ENCODE measurements at places on chromosomes 3 and 15.

DNA sequence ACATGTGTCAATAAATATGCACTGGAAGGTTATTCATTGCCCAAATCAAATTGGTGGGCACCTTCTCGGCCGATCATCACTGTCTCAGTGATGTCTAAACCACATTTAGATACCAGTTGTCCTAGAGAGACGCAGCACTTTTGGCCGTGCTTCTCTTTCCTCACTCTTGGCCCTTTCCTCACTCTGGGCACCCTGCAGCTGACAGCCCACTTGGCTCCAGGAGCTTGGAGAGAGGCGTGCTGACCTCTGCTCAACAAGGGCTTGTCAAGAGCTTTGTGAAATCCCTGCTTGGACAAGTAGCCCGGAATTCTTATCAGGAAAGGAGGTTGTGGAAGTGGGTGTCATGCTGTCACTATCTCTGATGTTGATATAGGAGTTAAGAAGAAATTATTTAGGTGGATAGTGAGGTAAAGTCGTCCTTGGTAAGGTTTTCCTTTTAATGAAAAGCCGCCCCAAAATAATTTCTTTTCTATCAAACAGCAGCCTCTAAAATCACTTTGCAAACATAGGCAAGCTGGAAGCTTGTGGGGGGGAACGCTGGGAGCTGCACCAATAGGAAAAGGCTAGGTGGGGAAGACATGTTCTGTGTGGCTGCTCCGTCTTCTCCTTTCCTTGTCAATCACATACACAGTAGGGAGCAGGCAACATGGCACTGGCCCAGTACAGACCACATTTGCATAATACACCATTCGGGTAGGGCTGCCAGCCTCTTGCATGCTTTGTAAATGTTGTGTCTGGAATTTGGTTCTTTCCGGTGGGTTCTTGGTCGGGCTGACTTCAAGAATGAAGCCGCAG, 126.8 kb upstream of the UBE3A start:
- no peak for DNase-seq

- DNase-seq = no peak
Measured at GRCh38 chr15:42046597-42046996, 25.8 kb upstream of the PLA2G4E start.

- DNase-seq = no peak
Measured at GRCh38 chr3:188296761-188297612, 143.0 kb downstream of the LPP start.

DNA sequence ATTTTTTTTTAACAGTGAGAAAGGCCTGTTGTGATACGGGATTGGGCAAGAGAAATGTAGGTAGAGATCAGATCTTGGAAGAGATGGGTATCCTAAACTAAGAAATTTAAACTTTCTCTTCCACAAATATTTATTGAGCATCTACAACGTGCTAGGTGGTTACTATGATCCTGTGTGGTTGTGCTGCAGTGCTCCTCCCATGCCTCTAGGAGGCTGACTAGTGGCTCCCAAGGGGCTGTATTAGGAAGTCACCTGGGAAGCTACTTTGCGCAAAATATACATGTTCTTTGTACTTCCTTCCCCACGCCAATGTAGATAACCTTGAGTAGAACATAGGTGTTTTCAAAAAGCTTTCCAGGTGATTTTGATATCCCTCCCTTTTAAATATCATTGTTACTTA, 27.2 kb downstream of the USP3 start:
- no peak for DNase-seq

- DNase-seq = no peak
Measured at GRCh38 chr3:61620073-61620472, 58.7 kb downstream of the PTPRG start.

GRCh38 chr15:40016224-40016865, 22.6 kb downstream of the SRP14 start:
- no peak for DNase-seq

DNA sequence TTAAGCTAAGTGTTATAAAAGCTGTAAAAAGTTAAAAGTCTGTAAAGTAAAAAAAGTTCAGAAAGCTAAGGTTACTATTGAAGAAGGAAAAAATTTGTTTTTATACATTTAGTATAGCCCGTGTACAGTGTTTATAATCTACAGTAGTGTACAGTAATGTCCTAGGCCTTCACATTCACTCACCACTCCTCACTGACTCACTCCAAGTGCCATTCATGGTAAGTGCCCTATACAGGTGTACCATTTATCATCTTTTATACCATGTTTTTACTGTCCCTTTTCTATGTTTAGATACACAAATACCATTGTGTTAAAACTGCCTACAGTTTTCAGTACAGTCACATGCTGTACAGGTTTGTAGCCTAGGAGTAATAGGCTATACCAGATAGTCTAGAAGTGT, 8.8 kb downstream of the CCDC71 start:
- no peak for DNase-seq

DNA sequence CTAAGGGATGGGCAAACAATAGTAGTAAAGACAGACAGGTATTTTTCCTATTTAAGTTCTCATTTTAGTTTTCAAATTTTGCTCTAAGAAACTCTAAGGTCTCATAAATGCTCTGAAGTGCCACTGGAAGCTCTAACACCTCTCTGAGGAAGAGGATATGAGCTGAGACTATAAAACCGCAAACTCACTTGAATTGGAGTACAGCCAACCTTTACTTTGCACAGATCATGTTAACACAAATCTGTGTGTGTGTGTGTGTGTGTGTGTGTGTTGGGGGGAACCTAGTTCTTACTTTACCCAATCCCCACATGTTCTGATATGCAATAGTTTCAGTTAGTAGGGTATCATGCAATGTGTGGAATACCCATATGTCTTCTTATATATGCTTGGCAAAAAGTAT, 446.8 kb downstream of the CHL1 start:
- no peak for DNase-seq

DNA sequence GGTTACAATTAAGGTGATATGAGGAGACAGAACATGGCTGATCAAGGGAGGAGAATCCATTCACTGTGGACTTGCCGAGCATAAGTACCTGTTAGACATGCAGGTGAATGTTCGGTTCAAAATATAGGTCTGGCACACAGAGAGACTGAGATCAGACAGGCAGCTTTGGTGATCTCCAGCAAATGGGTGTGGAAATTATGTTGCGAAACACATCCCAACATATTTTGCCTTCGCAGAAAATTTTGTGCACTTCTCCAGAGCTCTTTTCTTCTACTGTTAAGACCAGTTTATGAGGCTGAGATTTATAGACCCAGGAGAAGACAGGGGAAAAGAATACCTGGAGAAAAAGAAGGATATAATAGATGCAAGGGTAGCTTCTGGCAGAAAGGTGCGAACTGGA, 183.2 kb downstream of the NEK10 start:
- no peak for DNase-seq

DNA sequence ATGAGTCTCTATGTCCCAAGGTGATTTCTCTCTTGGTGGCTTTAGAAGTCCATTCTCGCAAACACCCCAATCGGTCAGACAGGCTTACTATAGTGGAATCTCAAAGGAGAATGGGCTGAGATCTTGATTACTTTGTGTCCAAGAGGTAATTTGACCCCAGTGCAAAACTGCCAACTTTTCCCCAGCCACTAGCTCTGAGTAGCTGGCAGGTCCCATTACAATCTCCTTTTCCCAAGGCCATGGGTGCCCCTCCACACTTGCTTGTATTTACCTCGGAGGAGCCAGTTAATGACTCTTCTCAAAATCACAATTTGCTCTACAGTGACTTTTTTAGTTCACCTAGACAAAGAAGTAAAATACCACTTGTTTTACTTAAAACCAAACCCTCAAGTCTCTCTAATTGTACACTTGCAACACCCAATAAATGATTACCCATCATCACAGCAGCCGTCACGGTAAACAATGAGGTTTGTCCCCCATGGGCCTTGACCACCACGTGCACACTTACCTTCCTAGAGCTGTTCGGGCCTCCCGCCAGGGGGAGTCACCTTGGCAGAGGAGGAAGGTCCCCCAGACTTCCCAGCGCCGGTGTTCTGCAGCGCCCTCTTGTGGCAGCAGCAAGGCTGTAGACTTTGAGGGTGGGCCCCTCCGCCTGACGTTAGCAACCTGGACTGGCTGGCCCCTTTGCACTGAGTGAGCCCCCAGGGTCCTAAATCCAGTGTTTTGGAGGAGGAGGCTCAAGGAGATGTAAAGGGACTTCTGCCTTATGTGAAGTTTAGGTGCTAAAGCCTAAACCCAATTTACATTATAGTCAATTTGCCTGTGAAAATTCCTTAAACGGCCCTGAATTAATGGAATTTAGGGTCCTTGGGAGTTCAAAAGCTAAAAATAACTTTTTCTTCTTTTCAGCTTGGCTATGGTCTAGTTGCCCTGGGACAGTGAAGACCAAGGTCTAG, 18.7 kb upstream of the HDAC11 start:
- DNase-seq = no peak

- no peak for DNase-seq
Measured at GRCh38 chr3:25536521-25537391, 108.7 kb downstream of the RARB start.

- no peak for DNase-seq
Measured at GRCh38 chr3:78972617-78973301, 795.0 kb downstream of the ROBO1 start.

DNA sequence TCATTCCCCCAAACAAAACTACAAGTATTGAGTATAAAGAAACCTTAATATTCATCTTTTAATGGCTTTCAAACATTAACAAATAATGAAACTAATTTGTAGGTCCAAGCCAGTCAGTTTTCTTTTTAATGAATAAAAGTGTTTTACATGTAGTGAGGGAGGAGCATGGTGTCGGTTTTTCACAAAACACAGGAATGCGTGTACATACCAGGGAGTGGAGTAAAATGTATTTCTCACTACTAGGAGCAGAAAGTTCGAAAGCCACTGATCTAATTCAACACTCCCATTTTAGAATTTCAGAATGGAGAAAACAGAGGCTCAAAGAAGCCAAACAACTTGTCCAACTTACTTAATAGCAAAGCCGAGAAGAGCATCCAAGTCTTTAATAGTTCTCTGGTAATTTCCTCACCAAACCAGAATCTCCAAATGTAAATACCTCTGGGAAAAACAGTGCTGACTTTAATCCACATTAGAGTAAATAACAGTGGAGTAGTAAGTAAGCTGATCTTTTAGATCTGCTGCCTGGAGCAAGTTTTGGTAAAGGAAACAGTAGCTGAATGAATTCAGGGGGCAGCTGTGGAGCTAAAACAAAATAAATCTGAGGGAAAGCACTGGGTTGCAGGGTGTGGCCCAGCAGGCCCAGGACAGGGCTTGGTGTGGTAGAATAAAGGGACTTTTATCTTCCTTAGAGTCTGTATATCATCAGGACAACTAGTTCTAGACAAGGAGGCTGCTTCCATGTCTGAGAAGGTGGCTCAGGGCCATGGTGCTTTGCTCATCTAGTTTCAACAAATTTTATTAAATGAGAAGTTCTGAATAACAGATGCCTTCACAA, 7.9 kb downstream of the ANP32A start:
- DNase-seq = no peak

GRCh38 chr15:77455696-77456321, 35.1 kb downstream of the HMG20A start:
- no peak for DNase-seq

- DNase-seq = no peak
Measured at GRCh38 chr3:116842254-116842957, 132.8 kb downstream of the TUSC7 start.

GRCh38 chr15:43771816-43772215, 5.0 kb downstream of the ELL3 start:
- DNase-seq = no peak

DNA sequence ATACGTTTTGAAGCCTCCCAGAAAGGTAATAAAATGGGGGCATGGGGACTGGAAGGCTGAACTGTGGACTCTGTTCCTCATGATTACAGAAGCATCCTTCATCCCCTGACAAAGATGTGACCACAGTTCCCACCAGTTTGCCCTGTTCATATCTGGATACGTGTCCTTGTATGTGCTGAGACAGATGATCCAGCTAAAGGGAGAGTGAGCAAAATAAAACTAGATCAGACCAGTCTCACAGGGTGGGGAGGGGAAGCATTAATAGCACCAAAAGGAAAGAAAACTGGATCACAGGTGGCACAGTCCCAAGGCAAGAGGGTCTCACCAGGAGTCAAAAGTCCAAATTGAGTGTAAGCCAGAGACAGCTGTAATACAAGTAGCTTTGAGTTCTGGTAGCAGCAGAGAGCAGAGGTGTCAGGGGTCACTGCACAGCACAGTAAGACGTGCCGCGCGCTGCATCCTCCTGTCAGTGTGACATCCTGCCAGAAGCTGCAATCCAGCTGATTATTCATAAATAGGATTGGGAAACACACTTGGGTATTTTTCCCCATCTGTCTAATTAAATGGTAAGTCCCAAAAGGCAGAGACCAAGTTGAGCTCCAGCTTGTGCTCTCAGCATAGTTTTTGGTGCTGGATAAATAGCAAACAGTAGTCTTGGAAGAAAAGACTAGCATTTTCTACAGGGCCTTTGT, 560.0 kb upstream of the CFAP20DC start:
- no peak for DNase-seq

- DNase-seq = no peak
Measured at GRCh38 chr3:22364851-22365250, 613.8 kb upstream of the ZNF385D start.

DNA sequence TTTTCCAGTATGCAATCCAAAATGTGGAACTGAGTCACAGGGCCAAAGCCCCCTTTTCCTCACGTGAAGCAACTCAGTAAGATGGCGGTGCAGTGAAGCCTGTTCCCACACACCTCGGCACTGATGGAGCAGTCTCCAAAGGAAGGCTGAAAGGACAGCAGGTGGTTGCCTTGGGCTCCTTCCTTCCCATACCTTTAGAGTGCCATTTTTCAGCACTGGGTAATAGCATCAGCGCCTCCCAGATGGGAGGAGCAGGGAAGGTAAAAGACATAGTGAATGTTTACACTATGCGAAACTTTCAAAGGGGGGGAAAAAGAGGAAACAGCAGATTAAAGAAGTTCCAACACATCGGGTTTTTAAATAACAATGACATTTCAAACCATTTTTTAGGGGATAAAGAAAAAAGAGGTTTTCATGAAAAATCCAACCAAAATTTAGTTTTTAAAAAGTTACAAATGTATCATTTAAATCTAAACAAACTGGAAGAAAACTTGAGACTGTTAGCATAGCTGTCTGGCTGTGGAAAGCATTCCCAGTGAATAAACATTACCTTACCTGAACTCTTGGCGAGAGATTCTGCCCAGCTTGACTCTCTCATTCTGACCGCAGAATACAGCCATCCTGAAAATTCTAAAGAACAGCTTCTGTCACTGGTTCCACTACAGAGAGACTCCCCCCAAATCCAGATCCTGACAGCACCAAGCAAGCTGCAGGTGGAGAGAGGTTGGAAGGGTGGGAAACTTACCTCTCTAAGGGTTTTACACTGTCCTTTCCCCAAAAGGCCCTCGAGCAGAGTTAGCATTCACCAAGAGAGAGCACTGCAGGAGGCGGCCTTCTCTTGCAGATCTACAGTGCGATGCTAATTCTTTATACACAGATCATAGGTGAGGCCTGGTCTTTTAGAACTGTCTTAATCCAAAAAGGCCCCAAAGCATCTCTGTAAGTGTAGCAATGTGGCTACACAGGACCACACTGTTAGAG, 32.6 kb downstream of the ABCC5 start:
- no peak for DNase-seq

DNA sequence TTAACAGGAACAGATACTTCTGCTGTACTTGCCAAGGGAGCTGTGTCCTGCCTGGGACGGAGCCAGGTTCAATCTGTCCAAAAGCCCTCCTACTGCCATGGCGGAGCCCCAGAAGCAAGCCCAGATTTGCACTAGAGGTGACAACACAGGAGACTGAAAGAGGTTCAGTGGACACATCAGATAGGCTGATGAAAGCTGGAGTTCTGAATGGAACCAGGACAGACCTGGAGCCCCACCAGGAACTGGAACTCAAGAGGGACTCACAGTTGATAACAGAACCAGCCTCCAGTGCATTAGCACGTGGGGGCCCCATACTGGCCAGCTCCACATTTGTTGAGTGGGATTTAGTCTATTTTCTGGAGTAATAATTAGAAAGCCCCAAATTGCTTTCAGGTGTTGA, 315.5 kb downstream of the ARRDC4 start:
- no peak for DNase-seq

GRCh38 chr3:197372047-197372661, 73.7 kb upstream of the DLG1 start:
- DNase-seq = no peak

Data from NCI-H2081 treated with DMSO at 0.1 percent for 48 hours (cell line).